ENCODE measurements at places on chromosomes 16 and 17.

- DNase-seq, result no peak
Measured at GRCh38 chr17:73887739-73888138, 243.5 kb upstream of the SDK2 start.

GRCh38 chr16:15865742-15866141, 8.9 kb upstream of the MYH11 start:
- no peak for DNase-seq

DNA sequence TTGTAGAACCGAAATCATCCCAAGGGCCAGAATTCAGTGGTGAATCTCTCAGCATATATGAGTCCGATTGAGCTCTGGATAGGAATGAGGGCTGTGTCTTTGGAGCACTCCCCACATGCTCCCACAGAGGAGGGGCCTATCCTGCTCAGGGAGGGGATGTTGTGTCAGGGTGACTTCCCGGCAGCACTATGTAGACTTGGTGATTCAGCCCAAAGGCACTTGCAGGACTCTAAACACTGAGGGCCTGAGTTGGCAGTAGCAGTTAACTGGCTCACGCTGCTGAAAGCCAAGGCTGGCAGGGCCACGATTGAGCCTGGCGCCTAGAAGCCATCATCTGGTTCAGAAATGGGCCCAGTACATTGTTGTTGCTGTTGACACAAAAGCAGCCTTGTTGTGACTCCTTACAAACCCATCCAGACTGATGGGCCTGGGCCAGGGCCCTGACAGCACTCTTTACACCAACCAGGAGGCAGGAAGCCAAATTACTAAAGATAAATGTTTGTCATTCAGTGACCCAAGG, 31.9 kb downstream of the NMT1 start:
- no peak for DNase-seq

DNA sequence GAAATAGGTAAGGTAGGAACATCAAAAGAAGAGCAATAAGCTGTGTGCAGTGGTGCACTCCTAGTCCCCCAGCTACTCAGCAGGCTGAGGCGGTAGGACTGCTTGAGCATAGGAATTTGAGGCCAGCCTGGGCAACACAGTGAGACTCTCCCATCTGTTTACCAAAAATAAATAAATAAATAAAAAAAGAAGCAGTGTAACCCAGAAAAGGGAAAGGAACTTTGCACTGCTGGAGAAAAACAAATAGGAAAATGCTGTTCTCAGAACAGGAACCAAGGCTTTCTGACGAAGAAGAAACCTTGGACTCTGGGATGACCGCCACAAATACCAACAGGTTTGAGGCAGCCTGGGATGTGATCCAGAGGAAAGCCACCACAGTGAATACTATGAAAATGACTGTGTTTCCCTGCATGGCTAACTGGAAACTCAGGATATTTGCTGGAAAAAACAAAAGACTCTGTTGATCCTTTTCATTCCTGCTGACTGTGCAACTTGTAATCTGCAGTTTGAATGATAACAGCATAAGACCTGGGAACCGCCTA, 41.2 kb downstream of the TTC19 start:
- DNase-seq, result no peak

GRCh38 chr16:67571464-67571863, 9.1 kb downstream of the CTCF start:
- DNase-seq, result no peak

DNA sequence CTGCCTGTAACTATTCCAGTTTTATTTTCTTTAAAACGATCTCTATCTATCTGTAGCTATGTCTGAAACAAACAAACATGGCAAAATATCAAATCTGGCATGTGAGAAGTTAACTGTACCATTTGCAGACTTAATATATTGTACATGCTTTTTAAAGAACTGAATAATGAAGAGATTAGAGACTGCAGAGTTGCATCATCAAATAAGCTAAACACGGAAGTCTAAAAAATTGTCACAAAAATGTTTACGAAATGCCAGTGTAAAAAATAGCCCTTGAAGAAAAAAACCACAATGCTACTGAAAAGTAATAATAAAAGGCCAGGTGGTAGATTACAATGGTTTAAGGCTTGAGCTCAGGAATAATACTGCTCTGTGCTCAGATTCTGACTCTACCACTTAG, 43.1 kb downstream of the HS3ST3A1 start:
- no peak for DNase-seq

GRCh38 chr16:56836410-56837230, 28.4 kb upstream of the SLC12A3 start:
- no peak for DNase-seq

- DNase-seq, result no peak
Measured at GRCh38 chr16:66649636-66650205, 45.2 kb downstream of the CMTM3 start.

- no peak for DNase-seq
Measured at GRCh38 chr17:59616253-59616920, 3.3 kb upstream of the CLTC start.

DNA sequence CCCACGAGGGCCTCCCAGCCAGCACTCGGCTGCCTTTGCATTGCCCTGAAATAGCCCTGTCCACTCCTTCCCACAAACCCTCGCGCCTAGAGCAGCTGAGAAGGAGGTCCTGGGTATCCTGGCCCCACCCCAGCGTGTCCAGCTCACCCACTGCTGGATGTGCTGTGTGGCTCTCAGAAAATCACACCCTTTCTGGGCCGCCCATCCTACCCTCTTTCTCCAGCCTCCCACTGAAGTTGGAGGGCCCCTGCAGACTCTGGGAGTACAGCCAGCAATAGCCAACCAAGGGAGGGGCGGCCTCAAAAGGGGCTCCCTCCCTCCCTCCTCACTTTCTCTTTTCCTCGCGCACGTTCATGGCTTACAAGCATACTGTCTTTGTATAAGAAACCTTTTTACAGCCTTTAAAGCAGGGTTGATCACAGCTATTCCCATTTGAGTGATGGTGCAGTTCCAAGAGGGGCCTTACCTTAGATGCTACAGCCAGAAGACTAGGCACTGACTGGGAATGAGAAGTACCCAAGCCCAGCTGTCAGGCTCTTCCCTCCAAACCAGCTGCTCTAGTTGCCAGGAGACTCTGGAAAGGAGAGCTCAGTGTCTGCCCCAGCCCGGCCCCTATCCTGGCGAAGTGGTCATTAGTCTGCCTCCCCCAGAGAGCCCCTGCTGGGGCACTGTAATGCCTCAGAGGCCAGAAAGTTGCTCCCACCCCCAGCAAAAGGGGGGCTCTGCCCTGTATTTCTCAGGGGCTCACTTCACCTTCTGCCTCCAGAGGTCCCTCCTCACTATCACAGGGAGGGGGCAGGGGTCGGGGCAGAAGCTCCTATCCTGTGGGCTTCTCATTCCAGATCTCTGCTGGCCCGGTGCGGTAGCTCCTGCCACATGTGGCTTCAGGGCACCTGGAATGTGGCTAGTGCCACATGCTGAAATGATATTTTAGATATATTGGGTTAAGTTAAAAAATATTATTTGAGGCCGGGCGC, 38.1 kb downstream of the DCAKD start:
- peak; percentile 82 for DNase-seq

DNA sequence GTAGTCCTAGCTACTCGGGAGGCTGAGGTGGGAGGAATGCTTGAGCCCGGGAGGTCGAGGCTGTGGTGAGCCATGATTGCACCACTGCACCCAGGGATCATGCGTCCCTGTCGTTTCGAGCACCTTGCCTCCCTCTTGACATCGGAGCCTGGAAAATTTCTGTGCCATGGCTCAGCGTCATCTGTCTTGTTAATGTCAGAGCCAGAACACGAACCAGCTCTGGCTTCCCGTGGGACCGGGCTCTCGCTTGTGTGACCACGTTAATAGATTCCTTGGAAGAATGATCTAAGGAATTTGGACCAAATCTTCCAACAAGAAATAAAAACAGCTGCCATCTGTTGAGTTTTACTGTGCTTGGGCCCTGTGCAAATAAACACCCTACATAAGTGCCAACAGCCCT, 117.7 kb downstream of the ABCC1 start:
- no peak for DNase-seq

GRCh38 chr17:48564188-48565021, 13.7 kb downstream of the HOXB4 start:
- DNase-seq, result no peak

DNA sequence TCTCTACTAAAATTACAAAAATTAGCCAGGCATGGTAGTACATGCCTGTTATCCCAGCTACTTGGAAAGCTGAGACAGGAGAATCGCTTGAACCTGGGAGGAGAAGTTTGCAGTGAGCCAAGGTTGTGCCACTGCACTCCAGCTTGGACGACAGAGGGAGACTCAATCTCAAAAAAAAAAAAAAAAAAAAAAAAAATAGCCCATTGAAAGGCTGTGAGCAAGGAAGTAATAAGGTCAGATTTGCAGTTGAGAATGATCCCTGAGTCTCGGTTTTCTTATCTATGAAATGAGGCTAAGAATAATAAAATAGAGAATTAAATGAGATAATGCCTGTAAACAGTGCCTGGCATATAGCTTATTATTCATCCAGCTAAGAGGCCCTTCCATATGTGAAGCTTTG, 1.3 kb upstream of the PDK2 start:
- no peak for DNase-seq

DNA sequence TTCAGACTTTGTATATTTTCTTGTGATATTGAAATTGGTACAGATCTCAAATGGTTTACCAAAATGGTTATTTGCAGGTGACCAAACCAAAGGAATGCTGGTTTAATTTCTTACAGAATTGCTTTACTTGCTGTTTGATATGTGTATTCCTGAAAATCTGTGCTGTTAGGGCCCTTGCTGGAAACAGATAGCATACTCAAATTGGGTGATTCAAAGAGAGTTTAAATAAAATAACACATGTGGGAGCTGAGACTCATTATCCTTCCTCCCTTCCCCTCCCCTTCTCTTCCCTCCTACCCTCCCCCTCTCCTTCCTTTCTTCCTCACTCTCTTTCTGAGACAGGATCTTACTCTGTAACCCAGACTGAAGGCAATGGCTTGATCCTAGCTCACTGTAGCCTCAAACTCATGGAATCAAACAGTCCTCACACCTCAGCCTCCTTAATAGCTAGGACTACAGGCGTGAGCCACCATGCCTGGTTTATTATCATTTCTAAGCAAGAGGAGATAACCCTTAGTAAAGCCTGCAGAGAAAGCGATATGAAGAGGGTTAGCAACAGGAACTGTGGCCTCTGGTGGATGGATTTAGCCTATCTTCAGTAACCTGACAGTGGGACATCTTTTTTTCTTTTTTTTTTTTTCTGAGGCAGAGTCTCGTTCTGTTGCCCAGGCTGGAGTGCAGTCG, 141.9 kb downstream of the BCAS3 start:
- no peak for DNase-seq

- DNase-seq, result no peak
Measured at GRCh38 chr16:53904533-53904932, 200.6 kb downstream of the FTO start.

GRCh38 chr16:70156207-70156978, 17.2 kb upstream of the CLEC18C start:
- DNase-seq, result no peak

Data from NCI-H2081 (cell line).